ENCODE measurements at places on chromosomes 2 and 18.

GRCh38 chr2:233051241-233052149 is 8.6 kb upstream of the INPP5D start:
- peak; percentile 45 for DNase-seq

GRCh38 chr18:47323158-47323557 is 71.7 kb upstream of the SKOR2 start:
- DNase-seq = no peak

GRCh38 chr2:180652794-180653193 is 327.6 kb upstream of the UBE2E3 start:
- DNase-seq = no peak

DNA sequence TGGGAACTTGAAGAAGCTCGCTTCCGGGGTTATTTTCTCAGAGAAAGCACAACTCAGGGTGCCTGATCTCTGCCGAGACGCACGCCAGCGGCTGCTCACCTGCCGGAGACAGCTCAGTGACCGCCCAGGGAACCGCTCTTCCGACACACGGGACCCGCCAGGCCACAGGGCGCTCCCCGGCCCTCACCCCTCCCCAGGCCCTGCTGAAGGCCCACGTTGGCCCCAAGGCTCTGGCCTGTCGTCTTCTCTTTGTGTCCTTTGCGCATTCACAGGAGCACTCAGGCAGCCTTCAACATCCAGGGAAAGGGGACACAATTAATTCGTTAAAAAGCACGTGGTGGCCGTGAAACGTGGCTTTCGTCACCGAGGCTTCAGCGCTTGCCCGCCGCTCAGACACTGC is 276.3 kb upstream of the SALL3 start:
- DNase-seq = no peak

DNA sequence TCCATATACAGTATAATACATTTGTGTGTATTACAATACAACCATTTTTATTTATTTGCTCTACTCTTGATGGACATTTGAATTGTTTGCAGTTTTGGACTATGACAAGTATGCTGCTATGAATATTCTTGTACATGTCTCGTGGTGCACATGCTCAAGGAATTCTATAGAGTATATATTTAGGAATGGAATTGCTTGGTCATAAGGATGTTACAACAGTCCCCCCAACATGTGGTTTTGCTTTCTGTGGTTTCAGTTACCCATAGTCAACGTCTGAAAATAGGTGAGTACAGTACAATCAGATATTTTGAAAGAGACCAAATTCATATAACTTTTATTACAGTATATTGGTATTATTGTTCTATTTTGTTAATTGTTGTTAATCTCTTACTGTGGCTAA is 24.1 kb upstream of the PLEKHM3 start:
- no peak for DNase-seq

GRCh38 chr2:241925821-241926441 is 56.4 kb downstream of the RTP5 start:
- DNase-seq = no peak

- no peak for DNase-seq
These were observed 792.5 kb upstream of the FANCL start for GRCh38 chr2:59033661-59034060.

- DNase-seq = no peak
These were observed 51.9 kb upstream of the REG3G start for GRCh38 chr2:78973630-78974029.

DNA sequence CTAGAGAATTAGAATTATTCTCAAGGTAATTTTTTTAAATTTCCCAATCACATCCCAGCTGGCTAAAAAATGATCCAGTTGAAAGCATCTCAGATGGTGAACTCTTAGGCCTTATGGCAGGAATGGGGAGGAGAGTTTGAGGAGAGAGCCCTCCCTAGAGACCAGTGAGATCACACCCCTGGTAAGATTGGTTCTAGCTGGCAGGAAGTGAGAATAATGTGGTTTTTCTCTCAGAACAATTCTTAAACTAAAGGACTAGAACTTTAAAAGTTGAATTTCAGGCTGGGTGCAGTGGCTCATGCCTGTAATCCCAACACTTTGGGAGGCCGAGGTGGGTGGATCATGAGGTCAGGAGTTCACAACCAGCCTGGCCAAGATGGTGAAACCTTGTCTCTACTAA is 120.2 kb downstream of the MYO3B start:
- no peak for DNase-seq

- DNase-seq = no peak
These were observed 47.3 kb upstream of the B3GNT7 start for GRCh38 chr2:231348173-231348572.

DNA sequence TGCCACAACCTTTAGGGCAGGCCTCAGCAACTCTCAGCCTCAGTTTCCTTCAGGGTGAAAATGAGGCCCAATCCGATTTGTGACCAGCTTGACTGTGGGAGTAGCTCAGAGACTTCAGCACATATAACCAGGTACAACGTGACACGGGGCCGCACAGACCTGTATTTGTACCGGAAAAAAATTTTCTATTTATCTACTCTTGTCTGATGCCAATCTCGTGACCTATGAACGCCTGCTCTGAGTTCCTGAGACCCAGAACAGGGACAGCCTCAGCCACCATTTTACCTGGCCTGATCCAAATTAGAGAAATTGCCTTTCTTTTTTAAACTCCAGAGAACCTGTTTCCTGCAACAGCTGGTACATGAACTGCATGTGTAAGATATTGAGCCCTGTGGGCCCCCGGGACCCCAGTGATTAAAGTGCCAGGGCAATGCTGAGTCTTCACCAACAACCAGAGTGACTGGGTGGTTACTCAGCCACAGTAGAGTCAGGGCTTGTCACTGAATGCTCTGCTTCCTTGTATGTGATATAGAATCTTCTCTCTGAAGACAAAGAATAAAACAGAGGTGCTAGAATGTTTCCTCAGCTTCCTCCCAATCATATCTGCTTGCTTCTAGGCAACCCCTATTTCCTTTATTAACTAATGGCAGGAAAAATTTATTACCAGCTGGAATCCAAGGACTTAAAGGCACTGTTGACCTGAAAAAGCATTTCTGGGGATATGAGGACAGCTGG is 47.8 kb upstream of the FZD7 start:
- no peak for DNase-seq

- DNase-seq = no peak
These were observed 52.9 kb upstream of the IMP4 start for GRCh38 chr2:130289780-130290179.

Measured in CD14-positive monocyte (primary cell).